ENCODE measurements at places on chromosomes 4 and X.

DNA sequence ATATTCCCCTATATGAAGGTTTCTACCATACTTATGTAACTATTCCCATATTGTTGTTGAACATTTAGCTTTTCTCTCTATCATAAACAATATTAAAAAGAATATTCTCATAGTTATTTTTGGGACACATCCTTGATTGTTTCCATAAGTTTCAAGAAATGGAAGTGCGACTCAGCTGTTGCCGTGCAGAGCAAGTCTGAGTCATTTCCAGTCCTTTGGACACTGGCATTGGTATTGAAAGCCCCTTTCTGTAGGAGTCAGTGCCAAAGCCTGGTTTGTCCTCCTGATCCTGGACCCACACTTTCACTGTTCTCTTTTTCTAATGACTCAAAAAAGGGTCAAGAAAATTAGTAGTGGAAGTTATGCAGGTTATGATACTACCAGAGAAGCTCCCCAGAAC lies 108.3 kb upstream of the DIAPH2 start:
- no peak for DNase-seq

- no peak for DNase-seq
Measured at GRCh38 chr4:83121246-83121645, 6.7 kb upstream of the PLAC8 start.

- no peak for DNase-seq
Measured at GRCh38 chr4:133124746-133125145, 24.3 kb upstream of the PCDH10 start.

GRCh38 chrX:104987063-104987462 lies 233.4 kb downstream of the TEX13A start:
- no peak for DNase-seq

DNA sequence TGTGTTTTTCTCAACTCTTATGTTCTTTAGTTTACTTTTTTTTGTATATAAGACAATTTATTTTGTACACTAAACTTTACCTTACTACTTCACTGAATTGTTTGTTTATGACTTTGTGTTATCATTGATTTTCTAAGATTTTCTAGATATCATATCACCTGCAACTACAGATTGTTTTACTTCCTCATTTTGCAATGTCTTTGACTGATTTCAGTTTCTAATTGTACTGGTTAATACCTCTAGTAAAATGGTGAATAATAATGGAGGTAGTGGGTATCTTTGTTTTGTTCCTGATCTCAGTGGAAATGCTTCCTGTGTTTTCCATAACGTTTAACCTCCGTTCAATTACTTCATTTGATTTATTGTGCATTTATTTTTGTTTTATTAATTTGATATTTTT lies 490.2 kb downstream of the TLL1 start:
- no peak for DNase-seq

Data from globus pallidus (tissue), 1 donor.